ENCODE measurements at places on chromosomes 7 and 10.

- DNase-seq, result no peak
Measured at GRCh38 chr10:31604096-31604495, 285.1 kb downstream of the ZEB1 start.

- no peak for DNase-seq
Measured at GRCh38 chr10:21043044-21043443, 145.9 kb upstream of the NEBL start.

DNA sequence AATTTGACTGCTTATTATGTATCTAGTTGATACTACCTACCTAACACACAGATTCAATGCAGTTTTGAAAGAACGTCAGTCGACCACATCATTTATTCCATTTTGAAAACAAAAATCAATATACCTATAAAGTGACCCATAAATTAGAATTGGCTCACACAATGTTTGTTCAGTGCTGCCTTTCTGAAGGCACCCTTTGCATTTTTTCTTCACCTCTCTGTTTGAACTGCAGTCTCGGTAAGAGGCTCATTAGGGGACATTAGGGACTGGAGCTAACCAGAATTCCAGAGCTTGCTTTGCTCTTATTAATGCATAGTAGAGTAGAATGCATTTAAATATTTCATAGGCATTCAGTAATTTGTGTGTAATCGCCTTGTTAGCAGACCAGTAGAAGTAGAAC, 234.1 kb downstream of the FOXP2 start:
- DNase-seq, result no peak

DNA sequence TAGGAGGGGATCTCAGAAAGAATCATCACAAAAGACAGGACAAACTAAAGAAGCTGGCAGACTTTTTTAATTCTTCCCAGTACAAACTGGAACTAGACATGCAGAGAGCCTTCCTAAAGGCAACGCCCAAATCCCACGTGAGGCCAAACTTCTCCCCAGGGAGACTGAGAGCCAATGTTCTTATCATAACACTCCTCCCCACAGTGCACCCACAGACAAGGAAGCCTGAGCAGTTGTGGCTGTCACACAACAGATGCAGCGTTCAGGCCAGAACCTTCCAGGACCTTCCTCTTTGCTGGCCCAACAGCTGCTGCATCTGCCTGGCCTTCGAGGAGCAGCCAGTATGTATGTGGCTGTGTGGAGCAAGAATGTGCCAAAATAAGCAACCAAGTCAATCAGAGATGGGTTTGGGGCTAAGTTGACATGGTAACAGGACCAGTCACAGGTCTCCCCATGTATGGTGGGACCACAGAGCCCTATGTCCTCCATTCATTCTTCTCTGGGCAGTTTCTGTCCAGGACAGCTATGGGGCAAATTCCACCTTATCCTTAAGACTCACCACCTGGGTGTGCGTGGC, 34.9 kb downstream of the SRPK2 start:
- DNase-seq, result peak; percentile 14

- DNase-seq, result no peak
Measured at GRCh38 chr7:22400936-22401553, 44.1 kb upstream of the RAPGEF5 start.

DNA sequence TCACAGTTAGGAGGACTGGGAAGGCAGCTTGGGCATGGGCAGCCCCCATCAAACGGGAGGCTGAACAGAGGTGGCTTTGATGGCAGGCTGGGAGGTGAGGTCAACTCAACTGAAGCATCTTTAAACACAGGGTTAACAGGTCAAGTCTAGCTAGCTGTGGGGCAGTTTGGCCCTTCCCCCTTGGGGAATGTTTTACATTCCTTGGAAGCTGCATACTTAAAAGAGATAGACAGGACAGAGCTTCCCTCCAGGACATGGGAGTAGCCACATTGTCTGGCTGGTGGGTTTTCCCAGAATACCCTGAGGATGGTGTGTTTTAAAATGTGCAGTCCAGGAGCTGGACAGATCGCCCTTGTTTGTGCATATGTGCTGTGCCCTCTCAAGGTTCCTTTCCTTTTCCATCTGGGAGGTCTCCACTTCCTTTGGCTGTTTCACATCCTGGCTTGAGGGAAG, 6.8 kb upstream of the RASSF4 start:
- no peak for DNase-seq

GRCh38 chr7:128831994-128832879, 2.0 kb downstream of the FLNC start:
- peak; percentile 54 for DNase-seq

DNA sequence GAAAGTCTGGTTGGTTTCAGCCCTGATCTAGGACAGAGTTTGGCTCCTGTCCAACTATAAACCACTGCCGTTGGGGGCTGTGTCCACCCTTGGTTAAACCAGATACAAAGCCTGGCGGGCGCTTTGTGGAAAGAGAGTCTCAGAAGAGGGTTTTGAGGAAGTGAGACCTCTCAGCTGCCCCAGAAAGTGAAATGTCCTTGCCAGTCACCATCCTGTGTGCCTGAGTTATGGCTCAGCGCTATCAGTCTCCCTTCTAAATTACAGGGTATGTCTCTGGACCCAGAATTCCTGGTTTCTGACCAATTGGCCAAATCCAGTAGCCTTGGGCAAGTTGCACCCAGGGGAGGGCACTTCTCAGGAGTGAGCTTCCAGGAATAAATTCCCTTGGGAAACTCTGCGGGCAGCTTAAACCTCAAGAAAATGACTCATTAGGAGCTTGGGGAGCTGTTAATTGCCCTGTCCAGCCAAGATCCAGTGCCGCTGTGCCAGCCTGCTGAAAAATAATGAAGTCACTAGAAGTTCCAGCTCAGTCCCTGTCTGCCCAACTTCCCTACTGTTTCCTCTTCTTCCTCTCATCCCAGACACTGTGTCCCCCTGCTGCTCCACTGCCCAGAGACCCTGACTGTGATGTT, 66.7 kb upstream of the PDZD8 start:
- DNase-seq, result peak; percentile 18

GRCh38 chr10:84047258-84048010, 91.9 kb upstream of the GHITM start:
- no peak for DNase-seq

DNA sequence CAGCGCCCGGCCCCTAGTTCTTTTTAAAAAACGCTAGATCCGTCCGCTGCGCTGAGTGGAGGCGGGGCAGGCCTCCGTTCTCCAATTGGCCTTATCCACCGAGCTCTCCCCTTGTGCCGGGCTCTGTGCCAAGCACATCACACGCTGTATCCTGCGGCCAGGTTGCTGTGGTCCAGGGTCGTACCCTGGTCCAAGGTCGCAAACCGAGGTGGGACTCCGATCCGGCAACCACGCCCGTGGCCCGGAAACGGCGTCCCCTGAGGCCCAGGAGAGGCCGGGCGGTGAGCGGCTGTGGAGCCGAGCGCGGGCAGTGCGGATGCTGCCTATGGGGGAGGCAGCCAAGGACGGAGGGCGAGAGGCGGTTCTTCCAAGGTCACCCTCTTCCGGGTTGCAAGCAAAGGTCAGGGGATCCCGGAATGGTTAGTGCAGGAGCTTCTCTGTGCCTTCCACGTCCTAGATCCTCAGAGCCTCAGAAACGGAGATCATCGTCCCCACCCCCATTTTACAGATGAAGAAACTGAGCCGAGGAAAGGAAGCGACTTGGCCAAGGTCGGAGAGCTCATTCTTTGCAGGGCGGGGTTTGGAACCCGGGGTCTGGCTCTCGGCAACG, 72.4 kb upstream of the LRRC4 start:
- peak; percentile 70 for DNase-seq

GRCh38 chr7:120955577-120956149, 5.1 kb downstream of the ING3 start:
- no peak for DNase-seq

DNA sequence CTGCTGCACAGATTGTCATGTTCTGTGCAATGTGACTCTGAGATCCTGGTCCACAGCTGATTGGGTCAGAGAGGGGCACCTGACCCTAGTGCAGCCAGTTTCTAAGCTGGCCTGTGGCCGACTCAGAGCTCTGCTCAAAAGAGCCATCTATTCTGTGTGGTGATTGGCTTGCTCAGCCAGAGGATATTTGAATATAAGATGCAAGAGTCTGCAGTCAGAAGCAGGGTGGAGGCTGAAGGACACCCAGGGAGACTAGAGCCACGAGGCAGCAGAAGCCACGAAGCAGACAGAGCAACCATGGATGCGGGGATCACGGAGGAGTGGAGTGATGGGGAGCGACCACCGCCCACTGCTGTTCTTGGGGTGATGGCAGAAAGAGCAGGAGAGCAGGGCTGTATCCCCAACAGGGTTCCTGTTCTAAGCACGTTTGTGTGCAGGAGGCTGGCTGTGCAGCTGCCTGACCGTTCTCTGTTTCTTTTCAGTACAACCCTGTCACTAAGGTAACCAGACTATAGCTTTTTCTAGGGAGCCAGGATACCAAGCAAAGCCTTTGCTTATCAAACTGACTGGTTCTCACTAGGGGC, 19.5 kb upstream of the RHEB start:
- peak; percentile 25 for DNase-seq

- DNase-seq, result no peak
Measured at GRCh38 chr10:121713486-121713885, 115.2 kb upstream of the FGFR2 start.

GRCh38 chr7:46490406-46490805, 569.3 kb upstream of the IGFBP3 start:
- DNase-seq, result no peak

GRCh38 chr7:70347463-70348254, 749.4 kb downstream of the AUTS2 start:
- DNase-seq, result peak; percentile 35

DNA sequence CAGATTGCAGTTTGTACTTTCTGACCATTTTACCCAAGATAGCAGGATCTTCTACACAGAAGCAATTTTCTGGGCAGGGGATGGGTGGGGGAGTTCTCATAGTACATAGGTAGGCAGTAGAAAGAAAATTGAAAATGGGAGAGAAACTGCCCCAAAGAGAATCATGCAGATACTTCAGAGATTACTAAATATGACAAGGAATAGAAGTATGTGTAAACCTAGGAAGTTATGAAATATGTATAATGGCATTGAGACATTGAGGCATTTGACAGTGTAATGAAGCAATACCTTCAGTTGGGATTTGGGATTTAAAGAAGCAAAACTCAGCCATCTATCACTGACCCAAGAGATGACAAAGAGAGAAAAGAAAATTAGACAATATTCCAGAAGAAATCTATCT, 233.0 kb downstream of the PTN start:
- no peak for DNase-seq

- DNase-seq, result no peak
Measured at GRCh38 chr10:45387096-45387893, 13.3 kb downstream of the ALOX5 start.

DNA sequence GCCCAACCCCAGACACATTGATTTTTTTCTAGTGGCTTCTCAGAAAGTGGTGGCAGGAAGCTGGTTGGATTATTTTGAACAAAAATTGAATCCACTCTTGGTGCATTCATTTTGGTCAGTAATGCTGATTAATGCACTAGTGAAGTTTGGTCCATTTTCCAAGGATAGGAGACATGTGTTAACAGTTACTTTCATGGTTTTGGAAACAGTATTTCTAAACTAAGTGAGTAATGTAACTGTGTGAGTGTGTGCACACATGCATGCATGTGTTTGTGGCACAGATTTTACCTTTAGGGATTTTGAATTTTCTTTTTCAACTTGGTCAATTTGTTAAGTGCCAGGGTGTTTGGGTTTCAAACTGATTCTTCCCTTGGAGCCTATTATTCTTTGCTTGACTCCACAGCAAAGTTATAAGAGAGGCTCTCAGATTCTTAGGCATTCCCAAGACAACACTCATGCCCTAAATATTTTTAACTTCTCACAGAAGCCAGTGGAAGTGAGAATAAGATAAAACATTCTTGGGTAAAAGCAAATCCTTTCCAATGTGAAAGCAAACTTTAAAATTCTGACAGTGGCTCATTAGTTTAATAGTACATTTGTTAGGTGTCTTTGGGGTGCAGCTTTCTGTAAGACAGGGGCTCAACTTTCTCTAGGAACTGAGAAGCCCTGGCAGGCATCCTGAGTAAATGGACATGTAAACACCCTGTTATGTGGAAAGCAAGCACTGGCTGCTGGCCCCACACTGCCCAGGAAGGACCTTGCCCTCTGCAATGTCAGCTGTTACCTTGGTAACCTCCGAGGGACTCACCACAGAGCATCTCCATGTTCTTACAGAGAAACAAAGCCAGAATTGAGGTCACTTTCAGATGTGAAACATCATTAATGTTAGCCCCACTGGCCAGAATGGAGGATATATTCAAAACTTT, 68.4 kb downstream of the ASAH2B start:
- no peak for DNase-seq

DNA sequence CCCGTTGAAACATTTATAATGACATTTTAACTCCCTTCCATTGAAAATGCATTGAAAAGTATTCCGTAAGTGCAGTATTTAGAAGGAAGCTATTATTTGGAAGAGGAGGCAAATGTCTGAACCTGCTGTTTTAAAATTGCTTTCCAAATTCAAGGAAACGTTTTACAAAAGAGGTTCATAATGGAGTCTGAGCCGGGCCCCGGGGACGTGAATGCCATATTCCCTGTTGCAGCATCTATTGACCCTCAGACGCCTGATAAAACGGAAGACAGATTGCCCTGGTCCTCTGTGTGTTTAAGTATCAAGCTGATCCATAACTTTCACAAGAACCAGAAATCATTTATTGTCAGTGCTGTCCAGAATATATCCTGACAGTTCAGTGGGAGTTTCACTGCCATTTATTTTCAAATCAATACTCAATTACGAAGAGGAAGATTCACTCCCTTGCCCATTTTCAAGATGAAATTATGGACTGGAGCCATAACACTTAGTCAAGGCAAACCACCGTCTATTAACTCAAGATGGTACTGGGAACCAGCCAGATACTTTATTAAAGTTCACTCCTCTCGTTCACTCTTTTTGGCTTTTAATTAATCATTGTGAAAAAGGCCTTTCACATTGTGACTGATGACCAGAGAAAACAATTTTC, 435.7 kb upstream of the PFKP start:
- no peak for DNase-seq

GRCh38 chr7:17029150-17029549, 147.4 kb upstream of the AGR3 start:
- no peak for DNase-seq

DNA sequence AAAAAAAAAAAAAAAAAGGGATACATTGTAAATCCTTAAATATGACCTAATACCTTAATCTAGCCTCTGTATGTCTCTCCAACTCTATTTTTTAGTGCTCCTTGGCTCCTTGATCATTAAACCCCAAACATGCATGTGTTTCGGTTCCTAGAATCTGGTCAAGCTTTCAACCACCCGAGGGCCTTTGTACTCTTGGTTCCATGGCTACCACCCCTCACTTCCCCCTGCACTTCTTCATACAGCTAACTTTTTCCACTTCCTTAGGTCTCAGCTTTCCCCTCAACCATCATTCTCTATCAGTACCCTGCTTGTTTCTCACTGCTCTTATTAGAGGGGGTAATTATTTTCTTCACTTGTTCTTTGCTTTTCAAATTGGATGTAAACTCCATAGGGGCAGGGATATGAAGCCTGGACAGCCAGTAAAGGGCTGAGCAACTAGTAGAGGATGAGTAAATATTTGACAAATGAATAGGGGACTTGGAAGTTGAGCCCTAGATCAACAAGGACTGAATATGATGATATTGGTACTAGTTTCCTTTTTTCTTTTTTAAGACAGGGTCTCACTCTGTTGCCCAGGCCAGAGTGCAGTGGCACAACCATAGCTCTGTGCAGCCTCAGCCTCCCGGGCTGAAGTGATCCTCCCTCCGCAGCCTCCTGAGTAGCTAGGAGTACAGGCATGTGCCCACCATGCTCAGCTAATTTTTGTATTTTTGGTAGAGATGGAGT, 4.3 kb upstream of the GDI2 start:
- DNase-seq, result peak; percentile 53

All from GM20000 (cell line).